ENCODE measurements at places on chromosomes 6 and 20. TPM values are rescaled to one million over a fixed set of nuclear protein-coding genes. Genes with fewer than 3 reads are reported as not detected.

CCN2 gene
- not detected for total RNA-seq

CLDN20 gene
- not detected for total RNA-seq

PRIM2 gene
- 42.3 TPM for total RNA-seq

ULBP2 gene
- 0.32 TPM for total RNA-seq

EYA4 gene
- total RNA-seq, result not detected

ACTL10 gene
- 0.91 TPM for total RNA-seq

HLA-DQB1 gene
- total RNA-seq, result 2.3 TPM

MUC21 gene
- not detected for total RNA-seq

DYNLRB1 gene
- 83.5 TPM for total RNA-seq

LTB gene
- 73.3 TPM for total RNA-seq

POM121L2 gene
- not detected for total RNA-seq

GRCh38 chr20:19808498-19808897, 50.4 kb downstream of the RIN2 start:
- no peak for DNase-seq

DNA sequence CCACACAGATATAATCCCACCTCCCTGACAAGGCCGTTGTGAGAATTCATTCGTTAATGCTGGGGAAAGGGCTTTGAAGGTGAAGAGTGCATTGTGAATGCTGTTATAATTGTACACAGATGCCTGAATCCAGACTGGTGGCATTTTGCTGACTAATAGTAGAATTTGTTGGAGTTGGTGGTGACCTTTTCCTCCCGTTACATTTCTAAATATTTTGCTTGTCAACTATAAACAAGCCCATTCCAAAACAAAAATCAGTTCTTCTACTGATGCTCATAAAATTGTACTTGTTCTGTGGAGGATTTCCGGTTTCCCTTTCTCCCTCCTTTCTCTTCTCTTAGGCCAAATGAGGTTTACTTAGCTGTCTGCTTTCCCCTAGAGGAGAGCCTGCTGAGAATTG, 253.1 kb upstream of the SUPT3H start:
- no peak for DNase-seq

DNA sequence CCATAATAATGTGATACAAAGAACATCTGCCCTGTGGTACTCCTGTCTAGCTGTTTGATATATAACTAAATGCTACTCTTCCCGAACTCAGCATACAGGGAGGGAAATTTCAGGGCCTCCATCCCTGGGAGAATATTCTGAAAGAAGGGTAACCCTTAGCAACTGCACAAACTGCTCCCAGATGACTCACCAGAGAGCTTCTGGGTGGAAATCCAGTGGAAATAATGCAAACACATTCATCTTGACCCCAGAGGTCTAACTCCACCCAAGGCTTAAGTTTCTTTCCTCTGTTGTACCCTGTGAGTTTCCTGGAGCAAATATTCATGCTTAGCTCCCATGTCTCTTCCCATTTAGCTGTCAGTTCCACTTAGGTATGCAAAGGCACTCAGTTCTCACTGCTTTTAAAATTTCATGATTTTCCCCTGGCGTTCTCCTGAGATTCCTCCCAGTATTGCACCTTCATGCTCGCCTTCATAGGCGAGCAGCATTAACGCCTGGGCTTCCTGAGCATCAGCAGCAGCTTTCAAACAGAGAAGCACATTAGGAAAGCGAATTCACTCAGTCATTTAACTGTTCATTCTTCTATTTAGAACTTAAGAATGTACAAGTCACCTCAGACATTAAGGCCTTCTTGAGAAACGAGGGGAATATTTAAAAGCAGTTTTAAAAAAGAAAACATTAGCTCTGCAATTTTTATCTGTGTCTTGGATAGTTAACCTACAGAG, 43.8 kb upstream of the LAMA4 start:
- DNase-seq, result no peak

- DNase-seq, result no peak
Observed at GRCh38 chr20:60715172-60715571, 536.9 kb upstream of the CDH4 start.

GRCh38 chr6:706146-706545, 13.2 kb upstream of the EXOC2 start:
- no peak for DNase-seq

- peak; percentile 51 for DNase-seq
Observed at GRCh38 chr6:42428326-42429041, 23.2 kb downstream of the TRERF1 start.

DNA sequence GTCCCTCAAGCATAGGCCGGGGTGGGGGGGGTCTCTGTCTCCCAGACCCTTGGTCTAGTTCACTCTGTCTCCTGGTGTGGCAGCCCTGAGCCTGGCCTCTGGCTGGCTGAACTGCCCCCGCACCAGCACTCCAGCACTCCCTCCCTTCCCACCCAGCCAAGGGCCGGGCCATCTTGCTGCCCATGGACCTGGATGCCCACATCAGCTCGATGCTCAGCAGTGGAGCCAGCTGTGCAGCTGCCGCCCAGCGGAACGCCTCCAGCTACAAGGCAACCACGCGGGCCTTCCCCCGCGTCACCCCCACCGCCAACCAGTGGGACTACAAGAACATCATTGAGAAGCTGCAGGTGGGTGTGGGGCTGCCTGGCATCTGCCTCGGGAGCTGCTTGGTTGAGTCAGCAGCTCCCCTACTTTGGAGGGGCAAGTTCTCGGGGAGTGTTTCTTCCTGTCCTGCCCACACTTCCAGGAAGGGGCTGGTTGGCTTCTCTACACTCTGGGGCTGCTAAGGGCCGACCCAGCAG, 28.4 kb downstream of the UQCC2 start:
- DNase-seq, result peak; percentile 75

GRCh38 chr6:52361414-52361944, 472 bp upstream of the PAQR8 start:
- DNase-seq, result peak; percentile 40

DNA sequence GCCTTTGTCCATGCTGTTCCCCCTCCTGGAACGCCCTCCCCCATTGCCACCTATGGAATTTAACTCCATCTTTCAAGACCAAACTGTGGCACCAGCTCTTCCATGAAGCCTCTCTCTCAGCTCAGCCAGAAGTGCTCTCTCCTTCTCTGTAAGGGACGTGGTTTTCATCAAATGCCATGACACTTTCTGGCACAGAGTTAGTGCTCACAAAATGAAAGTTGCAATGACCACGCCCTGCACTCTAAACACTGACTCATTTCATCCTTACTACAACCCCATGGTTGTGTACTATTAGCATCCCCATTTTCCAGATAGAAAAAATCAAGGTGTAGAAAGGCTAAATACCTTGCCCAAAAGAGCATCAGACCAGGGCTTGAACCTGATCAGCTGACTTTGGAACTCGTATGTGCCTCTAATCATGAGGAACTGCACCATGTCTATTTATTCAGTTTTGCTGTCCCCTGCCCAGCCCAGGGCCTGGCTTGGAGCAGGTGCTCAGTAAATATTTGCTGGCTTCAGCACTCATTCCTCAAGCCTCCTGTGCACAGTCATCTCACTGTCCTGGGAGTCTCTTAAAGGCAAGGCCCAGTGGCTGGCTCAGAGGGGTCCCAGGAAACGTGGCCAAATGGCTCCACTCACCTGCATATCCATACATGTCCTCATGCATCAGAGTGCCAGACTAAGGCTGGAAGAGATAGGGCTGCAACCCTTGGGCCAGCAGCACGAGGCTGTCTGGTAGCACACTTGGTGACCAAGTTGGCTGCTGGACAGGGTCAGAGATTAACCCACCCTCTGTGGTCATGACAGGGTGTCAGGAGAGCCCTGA, 77.9 kb downstream of the MRPL14 start:
- peak; percentile 36 for DNase-seq

GRCh38 chr6:158560836-158561320, 987 bp downstream of the TMEM181 start:
- peak; percentile 36 for DNase-seq

- no peak for DNase-seq
Observed at GRCh38 chr6:140138311-140139010, 764.0 kb upstream of the CITED2 start.

- DNase-seq, result peak; percentile 29
Observed at GRCh38 chr6:170152124-170152926, 138.6 kb downstream of the DLL1 start.

DNA sequence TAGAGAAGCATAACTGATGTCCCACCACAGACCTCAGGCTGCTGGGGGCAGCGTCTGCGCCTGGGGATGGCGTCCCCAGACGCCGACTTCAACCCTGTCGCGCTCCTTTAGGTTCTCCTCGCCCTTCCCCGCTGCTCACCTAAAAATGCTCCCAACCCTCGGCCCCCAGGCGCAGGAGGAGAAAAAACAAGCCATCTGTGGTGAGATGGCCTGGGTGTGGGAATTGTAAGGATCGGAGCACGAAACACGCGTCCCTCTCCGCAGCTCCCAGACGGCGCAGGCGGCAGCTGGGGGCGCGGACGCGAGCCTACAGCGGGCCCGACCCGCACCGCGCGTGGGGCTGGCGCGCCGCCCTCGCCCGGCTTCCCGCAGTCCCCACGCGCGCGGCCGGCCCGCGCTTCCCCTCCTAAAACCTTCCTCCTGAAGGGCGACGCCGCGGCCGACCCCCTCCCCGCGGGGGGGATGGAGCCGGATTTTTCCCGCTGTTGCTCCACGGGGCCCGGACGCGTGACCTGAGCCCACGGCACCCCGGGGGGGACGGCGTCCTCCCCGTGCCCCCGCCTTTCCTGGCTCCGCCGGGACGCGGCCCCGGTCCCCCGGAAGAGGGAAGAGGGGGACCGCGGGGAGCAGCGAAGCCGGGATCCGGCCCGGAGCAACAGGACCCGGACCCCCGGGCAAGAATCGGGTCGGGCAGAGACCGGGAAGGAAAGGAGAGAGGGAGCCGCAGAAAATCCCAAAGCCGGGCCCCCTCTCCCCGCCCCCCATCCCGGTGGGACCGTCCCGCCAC, 611 bp downstream of the EPB41L2 start:
- DNase-seq, result peak; percentile 34

GRCh38 chr6:117711369-117711768, 36.1 kb downstream of the NUS1 start:
- DNase-seq, result peak; percentile 11

- peak; percentile 48 for DNase-seq
Observed at GRCh38 chr6:10528158-10528981, 7.2 kb downstream of the GCNT2 start.

- no peak for DNase-seq
Observed at GRCh38 chr20:54468082-54468481, 7.3 kb upstream of the DOK5 start.

- no peak for DNase-seq
Observed at GRCh38 chr20:57610261-57610952, 9.8 kb downstream of the ZBP1 start.

- DNase-seq, result no peak
Observed at GRCh38 chr20:64115171-64115911, 8.0 kb upstream of the NPBWR2 start.

DNA sequence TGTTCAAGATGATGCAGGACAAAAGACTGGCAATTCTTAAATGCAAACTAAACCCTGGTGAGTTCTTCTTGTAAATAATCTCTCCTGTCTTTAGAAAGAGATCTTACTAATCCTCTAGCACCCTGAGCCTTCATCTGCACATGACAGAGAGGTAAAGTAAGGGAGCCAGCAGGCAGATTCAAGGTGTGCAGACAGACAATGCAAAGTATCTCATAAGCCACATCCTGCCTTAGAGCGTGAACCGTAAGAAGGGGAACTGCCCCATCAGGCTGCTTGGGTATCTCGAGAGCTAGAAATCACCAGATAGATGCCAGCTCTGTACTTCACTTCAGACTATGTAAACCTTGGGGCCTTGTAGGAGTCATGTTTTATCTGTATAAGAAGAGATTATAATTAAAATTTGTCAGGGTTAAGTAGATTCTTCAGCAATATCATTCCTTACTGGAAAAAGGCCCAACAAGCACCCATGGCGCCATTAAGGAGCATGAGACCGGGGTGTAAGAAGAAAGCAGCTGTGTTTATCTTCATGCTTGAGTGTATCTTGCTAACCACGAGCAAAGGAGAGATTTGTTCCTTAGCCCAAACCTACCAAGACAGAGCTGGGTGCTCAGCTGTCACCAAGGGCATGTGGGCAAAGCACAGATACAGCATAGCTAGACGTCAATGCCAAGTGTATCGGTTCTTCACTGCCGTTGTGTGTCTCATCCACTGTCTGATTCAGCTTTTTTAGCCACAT, 24.4 kb downstream of the CNR1 start:
- no peak for DNase-seq
